Stomach (tissue), 19 donors: ENCODE measurements at places on chromosomes 2 and 18. TPM values are rescaled to one million over a fixed set of nuclear protein-coding genes. Genes with fewer than 3 reads are reported as not detected.

Gene GKN1
- 7,706 TPM for total RNA-seq

Gene GALR1
- 0.55 TPM for total RNA-seq

GRCh38 chr2:84856787-84857186 lies 24.1 kb downstream of the TRABD2A start:
- H3K27ac ChIP-seq, result no peak overlapping the region
- no peak for DNase-seq
- no peaks in the 10 kb centered on the region for H3K4me1 ChIP-seq
- H3K27me3 ChIP-seq, result no peaks in the 10 kb centered on the region

DNA sequence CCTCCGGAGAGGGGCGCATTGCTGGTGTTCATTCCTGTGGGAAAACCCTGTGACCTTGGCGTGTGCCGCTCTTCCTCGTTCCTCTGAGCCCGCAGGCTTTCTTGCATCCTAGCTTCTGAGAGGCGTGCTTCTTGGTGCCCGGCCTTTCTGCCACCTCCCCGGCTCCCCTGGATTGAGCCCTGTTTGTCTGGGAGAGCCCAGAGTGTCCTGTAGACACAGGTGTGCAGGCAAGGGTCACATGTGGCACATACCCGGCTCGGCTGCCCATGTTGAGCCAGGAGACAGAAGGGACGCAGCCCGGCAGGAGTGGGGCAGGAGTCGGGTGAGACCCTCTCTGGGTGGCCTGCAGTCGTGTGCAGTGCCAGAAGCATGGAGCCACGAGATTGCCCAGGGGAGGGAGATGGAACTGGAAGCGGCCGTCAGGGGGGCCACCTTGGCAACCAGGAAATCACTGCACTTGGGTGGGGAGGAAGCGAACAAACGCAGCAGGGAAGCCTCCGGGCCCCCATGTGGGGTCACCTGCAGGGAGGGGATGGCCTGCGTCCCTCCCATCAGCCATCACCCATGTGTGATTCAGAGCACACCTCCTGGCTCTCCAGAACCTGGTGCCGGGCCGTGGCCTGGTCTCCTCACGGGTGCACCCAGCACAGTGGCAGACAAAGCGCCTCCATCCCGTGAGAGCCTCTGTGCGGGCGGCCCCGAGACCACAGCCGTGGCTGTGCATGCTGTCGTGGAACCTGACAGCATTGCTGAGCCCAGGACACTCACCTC lies 92.9 kb downstream of the SH3BP4 start:
- H3K4me1 ChIP-seq, result peaks cover 50% of the 10 kb centered on the region
- no peak overlapping the region for H3K4me3 ChIP-seq
- peaks cover 23% of the 10 kb centered on the region for H3K36me3 ChIP-seq
- peak overlapping the region; percentile 78 for H3K27ac ChIP-seq

GRCh38 chr2:205237524-205237923 lies 444.8 kb upstream of the NRP2 start:
- H3K36me3 ChIP-seq, result no peaks in the 10 kb centered on the region
- no peak overlapping the region for H3K27ac ChIP-seq
- H3K27me3 ChIP-seq, result no peaks in the 10 kb centered on the region
- no peaks in the 10 kb centered on the region for H3K4me1 ChIP-seq
- no peak overlapping the region for H3K4me3 ChIP-seq

- no peak for DNase-seq
- no peak overlapping the region for H3K4me3 ChIP-seq
- no peak overlapping the region for H3K27ac ChIP-seq
- no peaks in the 10 kb centered on the region for H3K27me3 ChIP-seq
- no peaks in the 10 kb centered on the region for H3K36me3 ChIP-seq
Observed at GRCh38 chr2:47493317-47494035, 90.5 kb downstream of the MSH2 start.
